ENCODE measurements at places on chromosomes 5 and 9.

DNA sequence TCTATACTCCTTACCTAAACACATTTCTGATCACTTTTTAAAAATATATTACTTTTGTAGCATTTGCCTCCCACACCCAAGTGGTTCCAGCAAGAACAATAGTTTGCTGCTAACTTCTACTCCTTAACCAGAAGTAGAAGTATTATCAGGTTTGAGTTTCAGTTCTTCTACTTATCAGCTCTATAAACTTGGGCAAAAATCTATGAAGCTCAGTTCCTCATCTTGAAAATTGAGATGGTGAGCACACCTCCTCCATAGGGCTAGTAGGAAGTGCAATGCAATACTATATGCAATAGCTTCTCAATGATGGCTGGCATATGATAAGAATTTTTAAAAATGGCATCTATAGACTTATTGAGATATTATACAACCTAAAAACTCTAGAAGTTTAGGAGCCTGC lies 283.7 kb downstream of the TLR4 start:
- DNase-seq = no peak

- peak; percentile 98 for DNase-seq
These were observed 12.0 kb downstream of the MACROH2A1 start for GRCh38 chr5:135386886-135387628.

GRCh38 chr9:133869674-133870405 lies 122.3 kb downstream of the VAV2 start:
- DNase-seq = no peak

- peak; percentile 77 for DNase-seq
These were observed 112.7 kb upstream of the NREP start for GRCh38 chr5:111869681-111870080.

DNA sequence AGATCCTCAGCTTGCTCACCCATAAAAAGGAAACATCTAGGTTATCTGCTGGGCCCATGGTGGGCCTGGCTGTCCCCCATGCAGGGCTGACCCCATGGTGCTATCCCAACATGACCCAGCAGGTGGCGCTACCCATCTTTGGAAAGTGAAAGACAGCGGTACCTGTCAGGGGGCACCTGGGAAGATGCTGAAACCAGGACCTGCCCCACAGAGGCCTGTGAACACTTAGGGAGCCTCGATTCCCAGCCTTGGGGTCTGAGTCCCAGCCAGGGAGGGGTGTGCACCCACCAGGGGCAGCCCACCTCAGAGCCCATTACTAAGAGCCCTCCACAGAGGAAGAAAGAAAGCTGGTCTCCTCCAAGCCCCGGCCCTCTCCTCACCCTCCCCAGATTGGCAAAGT lies 46.6 kb upstream of the IPPK start:
- DNase-seq = peak; percentile 29
